Fibroblast of skin of abdomen (primary cell): ENCODE measurements at places on chromosomes 6 and 20.

DNA sequence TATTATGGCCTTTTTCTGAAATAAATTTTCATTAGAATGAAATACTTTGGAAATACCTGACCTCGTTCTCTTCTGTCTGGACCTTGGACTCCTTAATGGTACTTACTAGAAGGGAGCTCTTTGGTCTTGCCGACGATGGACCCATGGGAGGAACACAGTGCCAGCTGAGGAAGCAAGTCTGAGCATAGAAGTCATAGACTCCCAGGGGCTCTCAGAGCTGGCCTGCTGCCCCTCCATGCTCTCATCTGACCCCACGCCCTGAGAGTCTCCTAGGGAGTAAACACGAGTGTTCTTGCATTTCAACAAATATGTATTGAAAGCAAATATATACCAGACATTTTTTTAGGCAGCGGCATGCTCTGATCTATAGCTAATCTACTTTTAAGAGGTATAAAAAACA is 87.8 kb downstream of the PLEKHG1 start:
- DNase-seq: no peak

- DNase-seq: no peak
These were observed 66.4 kb downstream of the CTCFL start for GRCh38 chr20:57458400-57459160.

GRCh38 chr20:20495729-20496503 is 128.0 kb downstream of the INSM1 start:
- DNase-seq: no peak

DNA sequence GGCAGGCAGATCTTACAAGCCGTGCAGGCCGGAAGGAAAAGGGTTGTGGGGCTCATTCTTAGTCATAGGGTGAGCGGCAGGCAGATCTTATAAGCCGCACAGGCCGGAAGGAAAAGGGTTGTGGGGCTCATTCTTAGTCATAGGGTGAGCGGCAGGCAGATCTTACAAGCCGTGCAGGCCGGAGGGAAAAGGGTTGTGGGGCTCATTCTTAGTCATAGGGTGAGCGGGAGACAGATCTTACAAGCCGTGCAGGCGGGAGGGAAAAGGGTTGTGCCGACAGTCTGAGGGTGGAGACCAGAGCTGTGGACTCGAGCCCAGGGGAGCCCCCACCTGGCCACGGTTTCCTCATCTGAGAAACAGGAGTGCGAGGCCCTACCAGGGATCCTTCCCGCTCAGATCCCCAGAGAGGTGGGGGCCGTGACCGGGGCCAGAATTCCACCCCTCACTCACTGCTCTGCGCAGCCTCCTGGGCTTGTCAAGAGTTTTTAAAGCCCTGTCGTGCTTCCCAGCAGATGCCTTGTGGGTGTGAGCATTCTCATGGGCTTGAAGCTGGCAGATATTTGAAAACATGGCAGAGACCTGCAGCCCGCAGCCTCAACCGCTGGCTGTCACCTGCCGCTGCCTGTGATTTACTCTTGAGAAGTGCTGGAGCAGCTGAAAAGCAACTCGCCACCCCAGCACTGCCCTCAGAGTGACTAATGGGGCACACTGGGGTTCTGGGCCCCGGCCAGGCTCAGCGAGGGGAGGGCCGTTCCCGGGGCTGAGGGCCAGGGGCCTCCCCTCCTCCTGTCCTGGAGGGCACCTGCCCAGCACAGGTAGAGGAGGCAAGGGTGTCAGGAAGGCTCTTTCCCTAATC is 31.9 kb downstream of the NTSR1 start:
- DNase-seq: peak; percentile 91

- no peak for DNase-seq
These were observed 5.0 kb downstream of the CPXM1 start for GRCh38 chr20:2795451-2795850.

DNA sequence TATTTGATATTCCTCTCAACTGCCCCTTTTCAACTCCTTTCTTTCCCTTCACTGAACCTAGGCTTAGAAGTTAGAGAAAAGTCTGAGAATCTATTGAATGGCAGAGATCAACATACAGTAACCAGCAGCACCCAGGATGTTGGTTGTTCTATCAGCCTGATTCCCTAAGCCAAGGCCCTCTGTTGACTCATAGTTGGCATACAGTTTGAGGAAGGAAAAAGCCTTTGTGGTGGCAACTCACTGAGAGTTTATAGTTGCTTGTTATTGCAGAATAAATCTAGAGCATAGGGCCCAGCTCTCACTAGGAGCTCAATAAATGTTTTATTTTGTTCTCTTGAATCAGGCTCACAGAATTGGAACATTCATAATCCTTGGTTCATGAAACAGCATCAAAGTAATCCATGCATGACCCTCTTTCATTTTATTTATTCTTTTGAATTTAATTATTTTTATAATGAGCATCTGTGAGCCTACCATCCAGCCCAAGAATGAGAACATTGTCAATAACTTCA is 119.1 kb upstream of the ADGRF1 start:
- DNase-seq: no peak

DNA sequence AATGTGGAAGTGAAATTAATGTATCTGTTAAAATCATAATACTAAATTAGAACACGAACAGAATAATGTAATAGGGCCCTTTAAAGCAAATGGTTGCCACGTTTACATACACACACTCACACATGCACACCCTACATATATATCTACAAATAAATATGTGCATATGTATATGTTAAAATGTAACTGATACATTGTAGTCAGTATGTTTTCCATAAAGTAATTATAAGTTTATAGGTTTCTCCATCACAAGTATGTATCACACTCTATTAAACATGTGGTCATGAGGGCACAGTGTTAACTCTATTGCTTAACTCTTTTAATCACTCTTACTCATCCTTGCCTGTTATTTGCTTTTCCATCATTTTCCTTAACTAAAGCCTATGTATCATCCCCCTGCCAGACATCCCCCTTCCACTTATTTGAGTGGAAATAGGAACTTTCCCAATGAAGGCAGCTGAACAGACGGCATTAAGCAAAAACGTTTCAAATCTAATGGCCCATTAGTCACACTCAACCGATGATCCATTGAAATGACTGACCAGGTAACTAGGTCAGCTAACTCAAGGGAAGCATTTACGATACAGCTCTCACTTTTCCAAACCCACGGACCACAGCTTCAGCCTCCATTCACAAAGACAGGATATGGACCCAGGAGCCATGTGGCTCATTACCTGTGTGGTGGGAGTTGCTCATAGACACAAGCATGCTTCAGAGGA is 89.3 kb downstream of the HAO1 start:
- peak; percentile 62 for DNase-seq

GRCh38 chr6:42292004-42292740 is 74.5 kb upstream of the MRPS10 start:
- DNase-seq: no peak

DNA sequence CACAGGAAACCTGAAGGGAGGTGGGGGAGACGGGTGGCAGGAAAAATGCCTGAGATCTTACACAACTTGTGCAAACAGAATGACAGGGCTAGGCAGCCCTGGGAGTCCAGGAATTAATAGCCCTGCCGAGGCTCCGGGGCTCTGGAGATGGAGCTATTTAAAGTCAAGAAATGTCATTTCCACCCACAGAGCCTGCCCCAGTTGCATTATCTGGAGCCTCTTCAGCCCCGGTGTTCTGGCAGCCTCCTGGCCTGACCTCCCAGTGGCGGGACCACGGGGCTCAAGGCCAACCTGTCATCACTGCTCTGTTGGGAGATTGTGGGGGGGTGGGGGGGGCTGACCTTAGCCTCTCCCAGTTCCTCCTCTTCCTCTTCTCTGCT is 28.5 kb upstream of the SCUBE3 start:
- DNase-seq: peak; percentile 72

GRCh38 chr6:28354688-28355554 is 5.2 kb downstream of the ZKSCAN3 start:
- no peak for DNase-seq

- no peak for DNase-seq
These were observed 67.2 kb downstream of the TRDN start for GRCh38 chr6:123569575-123569974.

- no peak for DNase-seq
These were observed 50.8 kb downstream of the CNR1 start for GRCh38 chr6:88115307-88115706.

- peak; percentile 51 for DNase-seq
These were observed 46.8 kb downstream of the CD24 start for GRCh38 chr6:106927531-106928398.

DNA sequence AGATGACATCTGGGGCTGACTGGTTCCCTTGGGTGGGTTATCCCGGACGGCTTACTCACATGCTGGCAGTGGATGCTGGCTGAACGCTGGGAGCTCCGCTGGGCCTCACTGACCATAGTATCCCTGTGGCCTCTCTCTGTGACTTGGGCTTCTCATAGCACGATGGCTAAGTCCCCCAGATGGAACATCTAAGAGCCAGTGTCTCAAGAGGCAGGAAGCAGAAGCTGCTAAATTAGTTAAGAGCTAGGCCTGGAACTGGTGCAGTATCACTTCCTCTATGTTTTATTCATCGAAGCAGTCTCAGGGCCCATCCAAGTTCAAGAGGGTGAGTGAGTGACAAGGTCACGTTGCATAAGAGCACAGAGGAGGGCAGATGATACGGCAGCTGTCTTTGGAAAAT is 116.5 kb upstream of the LAMP5 start:
- no peak for DNase-seq

DNA sequence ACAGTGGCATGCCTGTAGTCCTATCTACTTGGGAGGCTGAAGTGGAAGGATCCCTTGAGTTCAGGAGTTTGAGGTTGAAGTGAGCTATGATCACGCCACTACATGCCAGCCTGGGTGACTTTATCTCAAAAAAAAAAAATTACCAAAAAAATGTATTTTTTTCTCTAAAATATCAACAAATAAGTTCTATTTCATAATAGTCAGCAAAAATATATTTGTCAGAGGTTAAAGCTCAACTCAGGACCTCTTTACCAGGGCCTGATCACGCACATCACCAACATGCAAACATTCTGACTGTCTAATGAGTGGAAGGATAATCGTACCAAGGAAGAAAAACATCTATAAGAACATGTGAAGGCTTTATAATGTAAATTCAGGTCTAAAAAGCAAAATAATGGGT is 387.0 kb downstream of the SYNE1 start:
- DNase-seq: no peak

DNA sequence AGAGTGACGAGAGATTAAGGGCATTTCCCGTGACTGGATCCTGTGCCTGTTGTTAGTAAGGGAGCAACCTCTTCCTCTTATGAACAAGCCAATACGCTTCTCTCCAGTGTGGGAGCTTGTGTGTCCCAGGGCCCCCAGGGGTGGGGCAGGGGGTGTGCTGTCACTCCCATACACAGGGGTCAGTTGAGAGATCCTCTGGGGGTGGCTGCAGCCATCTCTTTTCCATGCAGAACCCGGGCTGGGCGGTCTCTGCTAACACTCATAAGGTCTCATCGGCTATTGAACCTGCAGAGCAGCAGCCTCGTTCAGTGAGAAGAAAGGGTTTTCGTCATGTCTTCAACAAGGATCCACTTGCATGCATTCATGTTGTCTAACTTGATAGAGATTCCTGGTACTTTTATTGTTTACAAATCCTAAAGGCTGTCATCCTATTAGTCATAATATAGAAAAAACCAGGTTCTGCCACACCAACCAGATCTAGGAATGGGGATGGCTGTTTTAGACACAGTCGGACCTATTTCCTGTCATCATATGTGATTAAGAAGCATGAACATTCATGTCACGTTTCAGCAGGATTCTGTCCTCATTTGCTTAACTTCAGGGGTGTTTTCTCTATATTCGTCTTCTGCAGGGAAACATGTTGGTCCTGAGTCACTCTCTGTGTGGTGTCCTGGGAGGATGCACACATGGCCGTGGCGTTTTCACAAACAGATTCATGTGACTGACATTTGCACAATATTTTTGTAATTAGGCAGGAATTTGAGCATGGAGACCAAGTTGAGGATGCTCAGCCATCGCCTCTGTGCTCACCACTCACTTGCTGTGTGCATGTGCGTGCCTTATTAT is 13.3 kb upstream of the THBS2 start:
- DNase-seq: peak; percentile 69

- no peak for DNase-seq
These were observed 148.1 kb upstream of the TENT5A start for GRCh38 chr6:81900616-81901015.

GRCh38 chr6:54097753-54098152 is 13.5 kb upstream of the MLIP start:
- no peak for DNase-seq
